ENCODE measurements at places on chromosomes 11 and 22.
A peak's percentile ranks its signal among the peaks of the same experiment; 100 is the strongest.

GRCh38 chr11:75428281-75428724 lies 4.7 kb downstream of the KLHL35 start:
- no peak for DNase-seq

GRCh38 chr11:70901951-70902521 lies 350.3 kb downstream of the SHANK2 start:
- no peak for DNase-seq

DNA sequence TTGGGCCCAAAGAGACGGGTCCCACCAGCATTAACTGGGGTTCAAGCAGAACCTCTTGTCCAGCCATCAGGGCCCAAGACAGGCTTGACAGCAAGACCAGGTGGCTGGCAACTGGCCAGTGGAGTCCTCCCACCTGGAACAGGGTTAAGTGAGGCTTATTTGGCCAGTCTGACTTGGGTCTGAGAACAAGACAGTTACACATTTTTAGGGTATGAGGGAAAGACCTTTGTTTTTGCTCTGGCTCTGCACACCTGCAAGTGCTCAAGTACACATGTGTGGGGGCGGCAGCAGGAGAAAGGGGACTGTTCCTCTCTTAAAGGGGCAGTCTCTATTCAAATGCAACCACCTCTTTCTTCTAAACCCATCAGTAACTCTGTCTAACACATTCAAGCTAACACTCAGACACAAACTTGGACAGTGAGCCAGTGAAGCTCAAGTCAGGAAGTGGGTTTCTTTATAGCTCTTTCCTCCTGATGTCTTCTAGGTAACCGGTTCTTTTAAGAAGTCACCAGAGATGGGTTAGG lies 116.2 kb downstream of the ETS1 start:
- no peak for DNase-seq

- DNase-seq = no peak
These were observed 44.4 kb upstream of the CLDN5 start for GRCh38 chr22:19568337-19569275.

GRCh38 chr11:3198815-3199214 lies 19.8 kb downstream of the MRGPRG start:
- no peak for DNase-seq

DNA sequence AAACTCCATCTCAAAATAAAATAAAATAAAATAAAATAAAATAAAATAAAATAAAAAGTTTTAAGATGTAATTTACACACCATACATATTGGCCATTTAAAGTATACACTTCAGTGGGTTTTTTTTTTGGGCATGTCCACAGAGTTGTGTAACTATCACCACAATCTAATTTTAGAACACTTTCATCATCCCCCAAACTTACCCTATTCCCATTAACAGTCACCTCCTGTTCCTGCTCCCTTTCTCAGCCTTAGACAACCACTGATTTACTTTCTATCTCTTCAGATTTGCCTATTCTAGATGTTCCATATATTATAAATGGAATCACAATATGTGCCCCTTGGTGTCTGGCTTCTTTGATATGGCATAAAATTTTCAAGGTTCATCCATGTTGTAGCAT lies 4.6 kb upstream of the ACER3 start:
- no peak for DNase-seq

DNA sequence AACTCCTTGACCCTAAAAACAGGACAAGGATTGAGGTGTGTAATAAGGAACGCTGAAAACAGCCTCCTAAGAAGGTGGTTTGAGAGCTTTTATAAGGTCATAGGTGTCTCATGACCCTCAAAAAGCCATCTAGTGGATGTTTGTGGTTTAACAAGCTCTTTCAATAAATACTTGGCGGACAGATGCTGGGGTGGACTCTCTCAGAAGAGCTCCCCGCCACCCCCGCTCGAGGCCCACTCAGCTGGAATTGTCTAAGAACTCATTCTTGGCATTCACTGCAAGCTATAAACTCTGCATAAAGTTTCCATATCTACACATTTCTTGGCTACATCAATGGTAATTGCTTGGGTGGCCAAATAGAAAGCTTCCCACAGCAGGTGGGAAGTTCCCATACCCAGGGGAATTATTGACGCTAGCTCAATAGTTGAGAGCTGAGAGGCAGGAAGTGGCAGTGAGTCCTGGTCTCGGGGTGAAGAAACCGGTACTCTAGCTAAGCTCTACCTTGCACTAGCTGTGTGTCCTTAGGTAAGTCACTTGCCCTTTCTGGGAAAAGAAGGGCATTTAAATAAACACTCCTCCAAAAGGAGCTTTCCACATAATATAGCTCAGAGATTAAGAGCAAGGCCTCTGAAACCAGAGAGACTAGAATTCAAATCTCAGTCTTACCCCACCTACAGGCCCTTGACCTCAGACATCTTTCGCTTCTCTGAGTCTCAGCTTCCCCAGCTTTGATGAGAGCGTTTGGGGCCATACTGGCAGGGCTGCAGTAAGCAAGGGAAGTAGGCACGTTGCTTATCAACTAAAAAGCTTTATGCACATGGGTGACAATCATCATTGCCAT lies 6.4 kb downstream of the MS4A15 start:
- DNase-seq = peak; percentile 14

- no peak for DNase-seq
These were observed 558.1 kb downstream of the ETS1 start for GRCh38 chr11:128029219-128029722.

DNA sequence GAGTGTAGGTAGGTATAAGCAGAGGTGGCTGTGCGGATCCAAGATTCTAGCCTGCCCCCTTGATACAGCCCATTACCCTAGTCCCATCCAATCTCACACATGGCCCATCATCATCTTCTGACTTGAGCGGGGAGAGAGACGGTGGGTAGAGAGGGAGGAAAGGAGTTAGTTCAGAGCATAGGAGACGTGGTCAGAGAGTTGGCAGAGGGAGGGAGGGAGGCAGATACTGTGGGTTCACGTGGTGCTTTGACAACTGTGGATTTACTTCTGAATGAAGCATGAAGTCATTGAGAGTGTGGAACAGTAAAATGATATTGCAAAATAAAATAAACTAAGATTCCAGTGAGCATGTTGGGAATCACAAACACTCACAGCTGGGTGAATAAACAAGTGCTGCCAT lies 31.4 kb upstream of the VPREB1 start:
- DNase-seq = no peak

- DNase-seq = peak; percentile 17
These were observed 199.3 kb downstream of the PGR start for GRCh38 chr11:100930185-100930778.

- DNase-seq = no peak
These were observed 137.6 kb downstream of the MSANTD4 start for GRCh38 chr11:105884436-105884835.

- no peak for DNase-seq
These were observed 140.3 kb downstream of the BRD1 start for GRCh38 chr22:49687333-49687732.

DNA sequence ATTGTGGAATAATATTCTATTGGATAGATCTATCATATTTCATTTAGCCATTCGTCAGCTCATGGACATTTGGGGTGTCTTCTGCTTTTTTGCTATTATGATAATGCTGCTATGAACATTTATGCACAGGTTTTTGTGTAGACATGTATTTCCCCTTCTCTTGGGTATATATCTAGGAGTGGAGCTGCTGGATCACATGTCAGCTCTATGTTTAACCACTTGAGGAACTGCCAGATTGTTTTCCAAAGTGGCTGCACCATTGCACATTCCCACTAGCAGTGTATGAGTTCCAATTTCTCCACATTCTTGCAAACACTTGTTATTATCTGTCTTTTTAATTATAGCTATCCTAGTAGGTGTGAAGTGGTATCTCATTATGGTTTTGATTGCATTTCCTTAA lies 75.0 kb downstream of the C11orf65 start:
- DNase-seq = no peak

- DNase-seq = no peak
These were observed 103.4 kb upstream of the OLFML1 start for GRCh38 chr11:7381937-7382336.

DNA sequence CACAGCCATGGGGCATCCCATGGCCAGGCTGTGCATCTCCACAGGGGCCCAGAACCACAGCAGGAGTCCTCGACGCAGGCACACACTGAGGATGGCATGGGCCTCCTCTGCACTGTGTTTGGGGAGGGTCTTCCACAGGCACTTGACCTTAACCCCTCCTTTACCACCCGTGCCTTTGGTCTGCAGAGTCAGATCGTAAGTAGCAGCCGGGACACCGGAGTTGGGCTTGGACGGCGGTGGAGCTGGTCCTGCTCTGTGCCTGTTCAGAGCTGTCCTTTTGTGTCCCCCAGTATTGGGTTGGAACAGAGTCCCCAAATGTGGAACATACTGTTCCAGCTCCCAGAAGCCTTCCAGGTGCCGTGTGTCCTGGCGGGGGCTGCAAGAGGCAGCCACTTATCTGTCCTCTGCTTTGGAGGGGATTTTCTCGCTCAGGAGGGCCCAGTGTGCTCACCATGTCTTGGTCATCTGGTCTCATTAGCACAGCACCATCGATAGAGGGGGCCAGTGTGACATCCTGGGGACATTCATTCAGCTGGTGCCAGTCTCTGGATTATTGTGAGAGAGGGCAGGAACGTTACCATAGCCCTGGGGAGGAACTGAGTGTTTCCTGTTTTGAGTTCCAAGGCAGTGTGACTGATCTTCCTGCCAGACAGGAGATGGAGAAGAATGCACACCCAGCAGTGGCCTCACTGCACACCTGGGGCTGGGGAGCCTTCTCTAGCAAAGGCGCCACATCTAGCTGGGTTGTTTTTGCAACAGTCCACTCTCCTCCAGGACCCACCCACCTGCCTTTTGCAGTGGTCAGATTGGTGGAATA lies 12.4 kb downstream of the CRELD2 start:
- DNase-seq = peak; percentile 37

GRCh38 chr11:131242476-131243000 lies 127.9 kb upstream of the NTM start:
- no peak for DNase-seq

- no peak for DNase-seq
These were observed 4.0 kb downstream of the CARNS1 start for GRCh38 chr11:67419325-67420049.

GRCh38 chr11:10456519-10456918 lies 1.5 kb downstream of the AMPD3 start:
- no peak for DNase-seq

DNA sequence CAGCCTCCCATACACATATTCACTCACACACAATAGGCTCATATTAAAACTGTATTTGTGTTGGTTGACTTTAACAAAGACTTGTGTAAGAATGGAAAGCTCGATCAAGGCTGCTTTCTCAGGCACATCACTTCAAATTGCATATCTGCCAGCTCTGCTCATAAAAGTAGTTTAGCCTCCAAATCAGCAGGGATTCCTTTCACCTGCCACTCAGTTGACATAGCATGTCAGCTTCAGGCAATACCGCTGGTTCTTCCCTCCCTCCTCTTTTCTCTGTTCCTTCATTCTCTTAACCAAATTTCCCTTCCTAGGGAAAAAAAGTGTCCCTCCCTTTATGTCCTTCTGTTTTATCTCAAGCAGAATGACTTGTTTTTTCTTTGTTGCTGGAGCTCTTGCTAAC lies 450.4 kb upstream of the LARGE1 start:
- DNase-seq = no peak

DNA sequence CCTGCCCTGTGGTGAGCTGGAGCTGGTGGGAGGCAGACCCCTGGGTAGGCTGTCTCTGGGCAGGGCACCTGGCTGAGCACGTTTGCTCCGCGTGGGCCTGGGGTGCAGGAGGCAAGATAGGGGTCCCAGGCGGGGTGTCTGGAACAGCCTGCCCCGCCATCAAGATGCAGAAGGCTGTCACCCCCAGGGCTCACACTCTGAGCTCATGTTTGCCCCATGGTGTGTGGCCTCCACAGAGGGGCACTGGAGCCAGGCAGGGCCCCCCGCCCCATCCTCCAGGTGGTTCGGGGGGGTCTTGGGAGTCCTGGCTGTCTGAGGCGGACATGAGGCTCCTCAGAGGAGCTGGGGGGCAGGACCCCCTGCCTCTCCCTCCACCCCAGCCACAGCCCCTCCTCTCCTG lies 28.9 kb upstream of the CARS1 start:
- no peak for DNase-seq

DNA sequence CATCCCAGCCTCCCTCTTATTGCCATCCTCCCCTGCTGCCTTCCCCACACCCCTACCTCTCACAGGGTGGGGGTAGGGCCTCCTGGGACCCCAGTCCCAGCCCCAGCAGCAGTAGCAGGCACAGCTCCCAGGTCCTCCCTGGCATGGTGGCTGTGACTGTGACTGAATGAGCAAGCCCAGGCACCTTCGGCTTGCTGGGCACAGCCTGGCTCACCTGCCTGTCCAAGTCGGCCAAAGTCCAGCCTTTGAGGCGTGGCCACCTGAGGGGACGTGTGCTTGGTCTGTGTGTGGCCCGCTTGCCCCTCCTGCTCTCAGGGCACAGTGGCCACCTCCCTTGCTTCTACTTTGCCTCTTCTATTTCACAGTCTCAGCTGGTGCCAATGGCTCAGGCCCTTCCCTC lies at the start of gene TREH:
TSS of gene TREH (minus strand) at position 168 of the 400 bp plus-strand sequence. CDS start at position 145, 23 bp downstream.
- no peak for DNase-seq
